ENCODE measurements at places on chromosomes 6 and 20.

DNA sequence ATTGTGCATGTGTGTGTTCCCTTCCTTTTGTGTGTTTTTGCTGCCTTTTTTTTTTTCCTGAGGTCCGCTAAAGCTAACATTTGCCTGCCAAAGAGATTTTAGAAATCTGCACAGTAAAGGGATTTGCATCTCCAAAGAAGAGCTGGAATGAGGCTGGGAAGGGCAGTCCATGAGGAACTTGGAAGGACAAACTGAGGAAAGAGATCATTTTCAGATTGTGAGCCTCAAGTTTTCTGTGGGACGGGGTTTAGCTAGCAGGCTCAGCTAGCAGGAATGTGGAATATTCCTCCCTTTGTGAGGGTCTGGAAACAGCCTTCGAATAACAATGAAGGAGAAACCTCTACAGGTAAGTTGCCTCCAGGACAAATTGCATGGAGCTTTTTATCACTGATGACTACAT lies 3.8 kb downstream of the INSM1 start:
- no peak for DNase-seq

GRCh38 chr6:118354641-118355040 lies 193.5 kb upstream of the PLN start:
- no peak for DNase-seq

DNA sequence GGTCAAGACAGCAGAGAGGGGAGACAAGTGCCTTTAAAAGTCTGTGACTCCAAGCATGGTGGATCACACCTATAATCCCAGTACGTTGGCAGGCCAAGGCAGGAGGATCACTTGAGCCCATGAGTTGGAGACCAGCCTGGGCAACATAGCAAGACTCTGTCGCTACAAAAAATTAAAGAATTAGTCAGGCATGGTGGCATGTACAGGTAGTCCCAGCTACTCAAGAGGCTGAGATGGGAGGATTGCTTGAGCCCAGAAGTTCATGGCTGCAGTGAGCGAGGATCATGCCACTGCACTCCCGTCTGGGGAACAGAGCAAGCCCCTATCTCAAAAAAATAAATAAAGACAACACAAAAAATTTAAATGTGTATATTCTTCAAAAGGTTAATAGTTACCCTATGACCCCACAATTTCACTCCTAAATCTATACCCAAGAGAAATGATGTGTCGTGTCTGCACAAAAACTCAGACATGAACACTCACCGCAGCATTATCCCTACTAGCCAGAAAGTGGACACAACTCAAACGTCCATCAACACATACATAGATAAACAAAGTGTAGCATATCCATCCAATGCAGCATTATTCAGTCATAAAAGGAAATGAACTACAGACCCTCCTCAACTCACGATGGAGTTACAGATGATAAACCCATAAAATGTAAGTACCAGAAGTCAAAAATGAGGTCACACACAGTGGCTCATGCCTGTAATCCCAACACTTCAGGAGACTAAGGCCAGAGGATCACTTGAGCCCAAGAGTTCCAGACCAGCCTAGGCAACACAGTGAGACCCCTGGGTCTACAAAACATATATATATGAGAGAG lies 23.9 kb downstream of the ZMYND8 start:
- no peak for DNase-seq

DNA sequence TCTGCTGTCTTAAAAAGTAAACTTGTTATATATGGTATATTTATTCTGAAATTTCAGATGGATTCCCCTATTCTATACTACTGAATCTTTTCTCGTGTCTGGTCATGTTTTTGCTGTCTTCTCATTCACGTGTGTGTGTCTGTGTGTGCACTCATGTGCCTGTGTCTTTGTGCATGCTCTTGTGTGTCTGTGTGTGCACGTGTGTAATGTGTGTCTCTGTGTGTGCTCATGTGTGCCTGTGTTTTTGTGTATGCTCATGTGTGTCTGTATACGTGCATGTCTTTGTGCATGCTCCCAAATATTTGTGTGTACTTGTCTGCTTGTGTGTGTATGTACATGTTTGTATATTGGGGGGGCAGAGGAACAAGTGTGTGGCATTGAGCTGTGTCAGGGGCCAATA lies 34.0 kb downstream of the PRR18 start:
- no peak for DNase-seq

DNA sequence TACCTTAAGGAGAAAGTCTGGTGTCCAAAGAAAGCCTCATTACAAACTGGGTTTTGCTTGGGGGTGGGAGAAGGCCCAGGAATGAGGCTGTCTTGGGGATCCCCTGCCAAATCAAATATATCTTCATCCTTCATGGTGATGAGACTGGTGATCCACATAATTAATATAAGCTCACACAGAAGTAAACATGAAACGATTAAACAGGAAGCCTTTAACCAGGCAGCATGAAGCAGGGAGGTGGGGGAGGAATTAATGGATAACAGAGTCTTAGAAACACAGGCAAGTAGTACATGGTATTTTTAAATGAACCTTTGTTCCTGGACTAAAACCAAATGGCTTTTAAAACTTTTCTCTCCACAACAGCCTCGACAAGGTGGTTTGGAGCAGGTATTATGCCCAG lies 437.5 kb downstream of the TFAP2A start:
- DNase-seq, result no peak

DNA sequence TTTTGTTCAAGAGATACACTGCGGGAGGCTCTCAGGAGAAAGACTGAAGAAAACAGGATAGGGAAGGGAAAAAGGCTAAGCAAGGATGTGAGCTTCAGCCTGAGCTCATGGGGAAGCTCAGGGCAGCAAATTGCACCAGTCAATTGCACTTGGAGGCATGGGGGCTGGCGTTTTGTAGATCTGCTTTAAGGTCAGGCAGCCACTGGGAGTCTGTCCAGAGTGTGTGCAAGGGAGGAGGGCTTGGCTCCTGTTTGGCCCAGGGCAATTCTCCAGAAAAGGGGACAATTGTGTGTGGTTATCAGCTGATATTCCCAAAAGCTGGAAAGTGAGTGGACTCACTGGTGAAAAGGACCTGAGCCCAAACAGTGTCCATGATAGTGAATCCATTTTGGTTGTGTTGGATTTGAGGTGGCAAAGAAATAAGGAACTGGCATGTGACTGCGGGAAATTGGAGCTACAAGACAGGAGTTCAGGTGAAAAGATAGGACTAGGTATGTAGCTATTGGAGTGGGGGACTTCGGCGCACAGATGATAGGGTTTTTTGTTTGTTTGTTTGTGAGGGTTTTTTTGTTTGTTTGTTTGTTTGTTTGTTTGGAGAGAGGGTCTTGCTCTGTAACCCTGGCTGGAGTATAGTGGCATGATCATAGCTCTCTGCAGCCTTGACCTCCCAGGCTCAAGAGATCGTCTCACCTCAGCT lies 22.3 kb upstream of the IER3 start:
- no peak for DNase-seq

DNA sequence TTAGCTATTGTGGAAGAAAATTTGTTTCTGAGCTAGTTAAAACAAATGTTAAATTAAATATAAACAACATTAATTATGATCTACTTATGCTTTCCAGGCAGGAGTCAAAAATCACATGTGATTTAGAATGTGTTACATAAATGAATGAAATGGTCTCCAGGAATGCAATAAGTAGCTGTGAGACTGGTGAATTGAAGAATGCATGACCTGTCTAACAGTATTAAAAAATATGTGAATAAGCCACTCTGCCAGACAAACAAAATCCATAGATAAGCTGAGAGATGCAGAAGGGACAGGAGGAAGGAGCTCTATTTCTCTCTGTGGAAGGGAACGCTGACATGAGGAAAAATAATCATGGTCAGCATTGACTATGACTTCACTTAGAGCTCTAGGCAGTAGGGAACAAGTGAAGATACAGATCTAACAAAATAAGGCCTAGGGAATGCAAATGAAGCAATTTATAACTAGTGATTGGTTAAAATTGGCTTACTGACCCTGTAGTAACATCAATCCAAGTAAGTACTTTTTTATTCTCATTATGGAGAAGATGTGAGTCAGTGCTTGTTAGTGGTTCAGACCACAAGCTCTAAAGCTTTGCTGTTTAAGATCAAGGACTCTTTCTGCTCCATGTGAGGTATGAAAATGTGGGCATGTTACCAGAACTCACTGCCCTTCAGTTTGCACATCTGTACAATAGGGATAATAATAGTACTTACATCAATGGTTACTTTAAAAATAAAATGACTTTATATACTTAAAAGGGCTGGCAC lies 432.6 kb downstream of the MMUT start:
- no peak for DNase-seq

- no peak for DNase-seq
Observed at GRCh38 chr6:40897390-40898003, 141.5 kb downstream of the UNC5CL start.

DNA sequence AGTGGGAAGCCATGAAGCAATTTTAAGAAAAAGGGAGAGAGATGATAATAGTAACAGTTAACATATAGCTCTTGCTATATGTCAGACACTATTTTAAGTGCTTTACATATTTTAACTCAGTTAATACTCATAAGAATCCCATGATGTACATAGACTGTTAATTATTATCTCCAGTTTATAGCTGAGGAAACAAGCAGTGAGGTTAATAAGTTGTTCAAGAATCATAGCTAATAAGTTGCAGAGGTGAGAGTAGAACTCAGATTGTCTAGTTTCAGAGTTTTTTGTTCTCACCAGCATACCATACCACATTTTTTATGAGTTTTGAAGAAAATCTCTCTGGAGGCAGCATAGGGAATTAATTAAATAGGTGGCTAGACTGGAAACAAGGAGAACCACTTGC lies 144.6 kb upstream of the MMS22L start:
- no peak for DNase-seq

- no peak for DNase-seq
Observed at GRCh38 chr20:20267685-20268370, 100.1 kb upstream of the INSM1 start.

DNA sequence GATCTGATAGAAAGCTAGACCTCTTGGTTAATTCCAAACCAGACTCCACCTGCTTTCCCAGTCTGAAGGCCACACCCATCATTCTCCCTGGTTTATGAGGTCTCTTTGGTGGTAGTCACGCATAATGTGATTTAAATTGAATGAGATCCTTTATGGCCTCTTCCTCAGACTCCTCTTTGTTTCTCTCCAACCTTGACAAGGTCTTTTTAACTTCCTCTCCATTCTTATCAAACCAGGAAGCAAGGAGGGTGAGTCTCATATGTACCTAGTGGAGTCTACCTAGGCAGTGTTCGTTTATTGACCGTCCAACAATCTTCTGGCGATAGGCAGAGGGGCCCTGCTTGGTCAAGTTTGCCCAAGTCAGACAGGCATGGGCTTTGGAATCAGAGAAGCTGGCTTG lies 184.2 kb upstream of the LAMP5 start:
- DNase-seq, result no peak

GRCh38 chr6:63740709-63741108 lies 105.1 kb downstream of the PHF3 start:
- DNase-seq, result peak; percentile 85

- DNase-seq, result no peak
Observed at GRCh38 chr6:112183271-112183671, 71.1 kb downstream of the LAMA4 start.

- DNase-seq, result no peak
Observed at GRCh38 chr6:89085409-89086205, 5.1 kb downstream of the PNRC1 start.

- no peak for DNase-seq
Observed at GRCh38 chr20:62712606-62713005, 4.0 kb downstream of the NTSR1 start.

- DNase-seq, result no peak
Observed at GRCh38 chr6:155378276-155378675, 64.0 kb upstream of the TFB1M start.

DNA sequence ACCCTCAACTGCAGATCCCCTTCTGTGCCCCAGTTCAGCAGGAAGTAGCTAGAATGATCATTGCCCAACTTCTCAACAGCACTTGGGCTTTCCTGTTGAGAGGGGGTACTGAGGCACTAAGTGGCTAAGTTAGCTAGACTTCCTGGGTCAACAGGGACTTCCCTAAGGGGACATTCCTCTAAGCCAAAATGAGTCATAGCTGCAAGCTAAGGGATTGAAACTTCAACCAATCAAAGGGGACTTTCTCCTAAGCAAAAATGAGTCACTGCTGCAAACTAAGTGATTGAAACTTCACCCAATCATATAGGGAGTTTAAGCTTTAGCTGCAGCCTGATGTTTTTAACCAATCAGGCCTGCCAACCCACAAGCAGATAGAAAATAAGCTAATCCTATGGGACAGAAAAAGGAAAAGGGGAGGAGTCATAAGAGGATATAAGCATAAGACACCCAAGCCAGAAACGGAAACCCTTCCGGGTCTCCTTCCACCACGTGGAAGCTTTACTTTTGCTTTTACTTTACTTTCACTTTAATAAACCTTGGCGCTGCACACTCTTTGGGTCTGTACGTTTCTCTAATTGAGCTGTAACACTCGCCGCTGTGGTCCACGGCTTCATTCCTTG lies 659.0 kb upstream of the HS3ST5 start:
- peak; percentile 4 for DNase-seq

DNA sequence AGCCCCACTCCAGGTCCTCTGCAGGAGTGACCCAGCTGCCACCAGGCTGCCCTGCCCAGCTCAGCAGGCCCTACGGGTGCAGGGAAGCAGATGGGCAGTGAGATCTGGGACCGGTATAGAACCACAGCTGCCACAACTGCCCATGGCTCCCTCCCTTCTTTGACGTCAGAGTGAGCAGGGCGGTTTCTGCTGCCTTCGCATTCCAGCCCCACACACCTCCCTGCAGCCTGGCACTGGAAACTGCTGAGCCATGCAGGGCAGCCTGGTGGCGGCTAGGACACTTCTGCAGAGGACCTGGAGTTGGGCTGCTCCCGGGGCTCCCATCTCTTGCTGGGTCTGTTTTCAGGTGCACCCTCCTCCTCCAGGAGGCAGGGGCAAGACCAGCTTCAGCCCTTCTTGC lies 101.6 kb upstream of the CD93 start:
- DNase-seq, result no peak

- no peak for DNase-seq
Observed at GRCh38 chr20:37316116-37316774, 26.8 kb downstream of the MANBAL start.

DNA sequence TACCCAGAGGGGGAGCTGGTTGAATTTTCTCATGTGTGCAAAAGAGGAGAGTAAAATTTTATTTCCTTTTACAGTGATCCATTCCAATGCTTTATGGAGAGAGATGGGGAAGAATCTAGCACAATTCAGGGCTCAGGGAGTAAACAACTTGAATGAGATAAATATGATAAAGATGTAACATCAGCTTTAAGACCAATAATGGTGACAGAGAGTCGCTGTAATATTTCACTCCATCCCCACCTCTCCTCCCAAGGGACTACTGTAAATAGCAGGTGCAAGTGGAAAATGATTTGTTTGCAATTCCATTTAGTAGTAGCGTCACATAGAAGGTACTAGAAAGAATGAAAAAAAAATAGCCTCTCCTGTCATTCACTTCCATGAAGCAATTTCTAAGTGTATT lies 4.8 kb downstream of the CRISP3 start:
- no peak for DNase-seq

DNA sequence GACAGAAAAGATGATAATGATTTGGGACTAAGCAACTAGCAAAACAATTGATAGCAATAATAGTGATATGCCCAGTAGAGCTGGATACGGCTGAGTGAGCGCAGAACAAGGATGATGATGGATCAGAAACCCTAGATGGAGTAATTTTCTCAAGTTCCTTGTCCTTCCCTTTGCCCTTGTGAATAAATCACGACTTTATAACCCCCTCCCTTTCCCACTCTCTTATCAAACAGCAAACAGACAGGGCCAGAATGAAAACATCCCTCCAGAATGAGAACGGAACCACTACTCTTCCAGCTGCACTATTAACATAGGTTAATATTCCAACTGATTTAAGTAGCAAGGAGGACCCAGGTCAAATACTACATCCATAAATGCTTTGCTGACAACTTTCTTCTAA lies 1.3 kb upstream of the MTFR2 start:
- no peak for DNase-seq
